Inflammatory macrophage (primary cell): ENCODE measurements at places on chromosomes 7 and 10.

- no peak for DNase-seq
These were observed 162.2 kb downstream of the PKD1L1 start for GRCh38 chr7:47785923-47786556.

DNA sequence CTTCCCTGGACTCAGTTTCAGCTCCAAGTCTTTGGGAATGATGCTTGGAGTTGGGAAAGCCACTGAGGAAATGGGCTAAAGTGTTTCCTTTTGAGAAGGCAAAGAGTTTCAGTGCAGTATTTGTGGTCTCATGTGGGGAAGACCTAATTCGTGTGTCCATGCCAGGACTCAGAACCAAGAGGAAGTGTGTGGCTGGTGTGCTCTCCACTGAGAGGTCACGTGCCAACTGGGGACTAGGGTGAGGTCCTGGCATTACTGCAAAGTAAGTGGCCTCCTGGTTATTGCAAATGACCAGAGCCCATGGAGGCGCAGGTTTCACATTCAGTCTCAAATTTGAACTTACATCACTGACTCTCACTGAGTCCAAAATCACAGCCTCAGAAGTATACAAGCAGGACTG lies 48.6 kb upstream of the ITPRID1 start:
- DNase-seq, result no peak

GRCh38 chr10:113320987-113321386 lies 231.9 kb upstream of the HABP2 start:
- DNase-seq, result peak; percentile 74

DNA sequence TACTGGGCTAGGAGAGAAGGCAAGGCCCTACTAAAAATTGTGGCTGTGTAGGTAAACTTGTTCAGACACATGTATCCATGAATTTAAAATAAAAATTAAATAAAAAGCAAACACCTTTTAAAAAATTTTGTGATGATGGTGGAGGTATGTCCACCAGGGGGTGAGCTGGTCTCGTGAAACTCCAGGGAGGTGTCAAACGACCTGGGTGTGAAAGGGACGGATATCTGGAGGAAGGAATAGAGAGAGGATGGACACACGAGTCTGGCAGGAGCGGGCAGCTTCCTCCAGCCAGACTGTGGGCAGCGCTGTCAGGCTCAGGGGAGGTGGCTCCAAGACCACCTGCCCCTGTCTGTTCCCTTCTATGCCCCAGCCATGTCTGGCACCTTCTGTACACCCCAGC lies 34.8 kb upstream of the DMBT1 start:
- no peak for DNase-seq

DNA sequence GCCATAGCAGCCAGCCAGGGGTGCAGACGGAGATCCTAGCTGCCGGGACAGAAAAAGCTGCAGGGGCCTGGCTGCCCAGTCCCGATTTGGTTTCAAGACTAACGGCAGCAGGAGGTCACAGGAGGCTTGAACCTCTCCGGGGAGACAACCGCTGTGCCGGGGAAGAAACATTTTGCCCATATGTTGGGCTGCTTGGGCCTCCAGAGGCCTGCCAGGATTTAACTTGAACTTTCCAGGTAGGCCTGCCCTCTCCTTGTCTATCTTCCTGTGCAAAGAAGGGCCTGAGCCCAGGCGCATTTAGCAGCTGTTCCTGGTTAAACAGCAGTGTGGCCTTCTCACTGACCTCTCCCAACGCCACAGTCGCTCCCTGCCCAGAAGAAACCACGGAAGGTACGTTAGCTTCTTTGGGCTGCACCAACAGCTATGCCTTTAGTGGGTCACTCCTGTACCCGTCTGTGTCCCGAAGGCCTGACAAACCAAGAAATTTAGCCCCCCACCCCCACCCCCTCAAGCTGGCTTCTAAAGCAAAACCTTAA lies 17.1 kb upstream of the PTF1A start:
- no peak for DNase-seq
